ENCODE measurements at places on chromosomes 4 and X.

DNA sequence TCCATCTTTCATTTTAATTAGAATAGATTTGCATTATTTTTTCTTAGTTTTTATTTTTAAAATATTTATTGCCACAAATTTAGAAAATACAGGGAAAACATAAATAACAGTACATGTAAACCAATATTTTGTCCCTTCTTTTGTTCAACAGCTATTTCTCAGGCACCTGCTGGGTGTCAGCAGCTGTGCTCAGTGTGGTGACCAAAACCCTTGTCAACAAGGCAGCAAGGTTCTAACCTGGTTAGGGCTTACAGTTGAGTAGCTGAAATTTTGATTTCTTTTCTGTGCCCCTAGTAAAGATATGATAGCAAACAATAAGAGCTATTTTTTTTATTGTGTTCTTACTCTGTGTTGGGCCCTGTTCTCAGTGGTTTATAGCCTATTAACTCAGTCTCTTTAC, 128.1 kb downstream of the PTTG2 start:
- no peak for DNase-seq

- no peak for DNase-seq
These were observed 1.8 kb upstream of the EXOSC9 start for GRCh38 chr4:121799208-121799823.

- no peak for DNase-seq
These were observed 81.4 kb downstream of the IRF2 start for GRCh38 chr4:184392748-184393559.

DNA sequence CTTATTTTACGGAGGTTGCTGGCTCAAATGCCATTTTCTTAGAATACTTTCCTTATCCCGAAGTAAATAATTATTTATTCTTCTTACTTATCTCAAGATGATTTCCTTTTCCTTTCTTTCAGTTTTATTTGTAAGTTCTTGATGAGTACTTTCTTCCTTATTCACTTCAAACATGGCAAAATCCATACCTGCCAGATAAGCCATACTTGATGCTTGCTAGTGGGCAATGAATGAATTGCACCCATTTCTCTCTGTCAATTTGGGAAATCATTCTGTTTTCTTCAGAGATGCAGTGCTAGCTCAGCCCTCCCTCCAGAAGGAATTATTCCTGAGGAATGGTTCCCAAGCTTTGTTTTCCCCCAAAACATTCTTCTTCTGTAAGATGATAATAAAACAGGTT, 598.3 kb downstream of the SPRY1 start:
- no peak for DNase-seq

DNA sequence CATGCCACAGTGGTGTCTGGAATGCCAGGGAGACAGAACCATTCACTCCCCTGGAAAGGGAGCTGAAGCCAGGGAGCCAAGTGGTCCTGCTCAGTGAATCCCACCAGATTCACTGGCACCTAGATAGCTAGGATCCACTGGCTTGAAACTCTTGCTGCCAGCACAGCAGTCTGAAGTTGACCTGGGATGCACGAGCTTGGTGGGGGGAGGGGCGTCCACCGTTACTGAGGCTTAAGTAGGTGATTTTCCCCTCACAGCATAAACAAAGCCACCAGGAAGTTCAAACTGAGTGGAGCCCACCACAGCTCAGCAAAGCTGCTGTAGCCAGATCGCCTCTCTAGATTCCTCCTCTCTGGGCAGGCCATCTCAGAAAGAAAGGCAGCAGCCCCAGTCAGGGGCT, 413.3 kb downstream of the PRDM5 start:
- no peak for DNase-seq

DNA sequence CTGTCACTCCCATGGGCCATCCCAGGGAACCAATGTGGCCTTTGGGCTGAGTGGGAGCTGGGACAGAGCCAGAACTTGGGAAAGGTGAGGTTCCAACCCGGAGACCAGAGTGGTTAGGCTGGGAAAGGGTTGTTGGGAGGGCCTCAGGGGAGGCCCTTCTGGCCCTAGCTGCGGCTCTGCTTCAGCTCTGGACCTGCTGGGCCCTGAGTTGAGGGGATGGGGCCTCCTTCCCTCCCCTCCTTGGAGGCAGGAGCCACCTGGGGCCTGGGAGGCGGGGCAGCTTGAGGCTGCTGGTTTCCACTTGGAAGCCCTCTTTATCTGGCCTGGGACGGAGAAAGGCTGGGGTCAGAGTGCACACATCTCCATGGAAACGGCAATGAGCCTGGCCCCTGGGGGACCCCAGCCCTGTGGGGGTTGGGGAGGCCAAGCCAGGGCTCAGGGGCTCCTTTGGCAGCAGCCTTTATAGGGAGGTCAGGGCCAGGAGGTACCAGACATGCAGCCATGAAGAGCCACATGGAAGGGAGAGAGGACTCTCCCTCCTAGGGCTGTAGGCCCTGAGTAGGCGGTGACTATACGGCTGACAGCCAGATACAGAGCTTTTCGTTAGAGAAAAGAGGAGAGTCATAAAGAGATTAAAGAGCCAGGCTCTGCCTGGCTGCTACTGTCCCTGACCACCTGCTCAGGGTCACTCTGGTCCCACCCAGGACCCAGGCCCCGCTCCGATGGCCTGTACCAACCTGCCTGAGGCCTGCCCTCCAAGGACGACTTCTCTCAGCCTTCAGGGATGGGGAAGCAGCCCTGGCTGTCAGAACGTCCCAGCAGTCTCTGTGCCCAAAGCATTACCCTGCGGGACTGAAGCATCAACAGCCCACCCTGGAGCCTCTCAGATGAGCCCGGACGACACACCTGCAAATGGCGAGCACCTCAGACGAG, 6.9 kb upstream of the NSD2 start:
- no peak for DNase-seq

- no peak for DNase-seq
These were observed 158.1 kb upstream of the MAMLD1 start for GRCh38 chrX:150205011-150205410.

DNA sequence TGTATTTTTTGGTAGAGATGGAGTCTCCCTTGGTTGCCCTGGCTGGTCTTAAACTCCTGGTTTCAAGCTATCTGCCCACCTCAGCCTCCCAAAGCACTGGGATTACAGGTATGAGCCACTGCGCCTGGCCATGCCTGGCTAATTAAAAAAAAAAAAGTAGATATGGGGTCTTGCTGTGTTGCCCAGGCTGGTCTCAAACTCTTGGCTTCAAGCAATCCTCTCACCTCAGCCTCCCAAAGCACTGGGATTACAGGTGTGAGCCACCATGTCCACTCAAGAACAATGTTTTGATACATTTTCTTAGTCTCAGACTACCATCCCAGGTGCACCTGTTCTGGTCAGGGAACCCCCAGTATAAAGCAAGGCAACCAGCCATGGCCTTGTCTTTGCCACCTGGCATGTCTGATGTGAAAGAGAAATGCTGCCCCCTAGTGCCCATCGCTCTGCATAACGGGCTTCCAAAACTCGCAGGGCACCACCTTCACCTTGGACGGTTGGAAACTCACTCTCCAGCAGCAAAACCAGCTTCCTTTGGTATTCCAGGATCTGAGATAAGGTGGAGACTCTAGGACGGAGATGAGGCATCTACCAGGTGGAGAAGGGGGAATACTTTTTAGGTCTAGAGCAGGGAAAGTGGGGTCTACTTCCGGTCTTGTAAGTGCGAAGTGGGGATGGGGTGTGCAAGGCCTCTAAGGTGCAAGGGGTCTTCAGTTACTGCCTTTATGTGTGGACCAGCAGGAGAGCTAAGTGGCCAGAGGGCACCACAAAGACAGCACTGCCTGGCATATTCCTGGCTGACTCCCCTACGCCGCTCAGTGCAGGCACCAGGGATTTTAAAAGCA, 47.7 kb upstream of the AFAP1 start:
- peak; percentile 83 for DNase-seq

DNA sequence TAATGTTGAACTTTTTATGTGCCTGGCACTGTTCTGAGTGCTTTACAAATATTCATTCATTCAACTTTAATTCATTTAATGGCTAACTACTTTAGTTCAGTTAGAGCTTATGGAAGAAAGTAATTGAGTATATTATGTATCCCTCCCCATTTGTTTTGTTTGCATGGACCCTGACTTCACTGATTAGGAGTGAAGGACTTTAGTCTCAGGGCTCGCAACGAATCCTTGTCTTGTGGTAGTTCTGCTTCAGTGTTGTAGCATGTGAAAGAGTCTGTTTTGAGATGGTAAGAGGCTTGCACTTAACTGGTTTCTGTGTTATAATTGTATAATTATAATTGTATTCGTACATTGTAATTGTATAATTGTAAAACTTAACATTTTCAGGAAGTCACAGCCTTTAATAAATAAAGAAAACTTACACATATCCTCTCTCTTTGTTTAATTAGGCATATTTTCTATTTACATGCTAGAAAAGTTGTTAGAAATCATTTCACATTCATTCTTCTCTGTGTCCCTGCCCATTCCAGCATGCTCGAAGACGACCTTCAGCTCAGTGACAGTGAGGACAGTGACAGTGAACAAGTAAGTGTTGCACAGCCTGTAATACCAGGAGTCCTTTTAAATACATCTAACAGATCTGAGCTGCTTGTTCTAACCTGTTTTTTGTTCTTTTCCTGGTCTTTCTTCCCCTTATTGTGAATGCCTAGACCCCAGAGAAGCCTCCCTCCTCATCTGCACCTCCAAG, 115.1 kb downstream of the KLHL8 start:
- DNase-seq = no peak

- no peak for DNase-seq
These were observed 25.7 kb downstream of the GUCY1A1 start for GRCh38 chr4:155692361-155692760.

DNA sequence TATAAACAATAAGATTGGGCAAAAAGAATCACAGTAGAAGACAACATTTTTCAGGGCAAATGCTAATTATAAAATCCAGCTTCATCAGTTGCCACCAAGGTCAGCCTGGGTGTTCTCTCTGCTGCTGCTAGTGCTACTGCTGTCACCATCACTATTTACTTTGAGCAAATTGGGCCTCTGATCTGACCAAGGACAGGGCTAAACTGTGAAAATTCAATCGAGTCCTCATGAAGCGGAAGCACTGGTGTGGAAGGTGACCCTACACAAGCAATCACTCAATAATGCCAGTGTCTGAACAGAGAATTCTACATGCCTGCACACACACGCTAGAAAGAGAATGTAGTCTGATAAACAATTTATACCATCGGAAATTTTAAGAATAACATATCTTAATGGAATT, 122.9 kb upstream of the TTC29 start:
- no peak for DNase-seq

- no peak for DNase-seq
These were observed 38.8 kb upstream of the UGDH start for GRCh38 chr4:39565878-39566600.

DNA sequence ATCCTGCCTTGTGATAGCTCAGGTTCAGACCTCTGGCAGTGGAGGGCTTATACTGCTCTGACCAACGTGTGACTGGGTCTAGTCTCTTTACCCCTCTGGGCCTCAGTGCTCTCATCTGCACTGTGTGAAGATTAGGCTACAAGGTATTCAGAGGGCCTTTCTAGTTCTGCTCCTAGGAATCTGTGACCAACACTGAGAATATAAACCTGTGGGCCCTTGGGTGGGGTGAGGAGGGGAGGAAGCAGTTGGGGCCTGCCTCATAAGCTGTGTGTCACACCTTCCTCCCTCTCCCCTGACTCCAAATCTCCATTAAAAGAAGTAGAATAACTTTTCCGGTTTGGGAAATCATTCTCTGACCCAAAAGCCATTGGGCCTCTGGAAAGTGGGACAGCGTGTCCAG, 66.3 kb upstream of the MSN start:
- no peak for DNase-seq

DNA sequence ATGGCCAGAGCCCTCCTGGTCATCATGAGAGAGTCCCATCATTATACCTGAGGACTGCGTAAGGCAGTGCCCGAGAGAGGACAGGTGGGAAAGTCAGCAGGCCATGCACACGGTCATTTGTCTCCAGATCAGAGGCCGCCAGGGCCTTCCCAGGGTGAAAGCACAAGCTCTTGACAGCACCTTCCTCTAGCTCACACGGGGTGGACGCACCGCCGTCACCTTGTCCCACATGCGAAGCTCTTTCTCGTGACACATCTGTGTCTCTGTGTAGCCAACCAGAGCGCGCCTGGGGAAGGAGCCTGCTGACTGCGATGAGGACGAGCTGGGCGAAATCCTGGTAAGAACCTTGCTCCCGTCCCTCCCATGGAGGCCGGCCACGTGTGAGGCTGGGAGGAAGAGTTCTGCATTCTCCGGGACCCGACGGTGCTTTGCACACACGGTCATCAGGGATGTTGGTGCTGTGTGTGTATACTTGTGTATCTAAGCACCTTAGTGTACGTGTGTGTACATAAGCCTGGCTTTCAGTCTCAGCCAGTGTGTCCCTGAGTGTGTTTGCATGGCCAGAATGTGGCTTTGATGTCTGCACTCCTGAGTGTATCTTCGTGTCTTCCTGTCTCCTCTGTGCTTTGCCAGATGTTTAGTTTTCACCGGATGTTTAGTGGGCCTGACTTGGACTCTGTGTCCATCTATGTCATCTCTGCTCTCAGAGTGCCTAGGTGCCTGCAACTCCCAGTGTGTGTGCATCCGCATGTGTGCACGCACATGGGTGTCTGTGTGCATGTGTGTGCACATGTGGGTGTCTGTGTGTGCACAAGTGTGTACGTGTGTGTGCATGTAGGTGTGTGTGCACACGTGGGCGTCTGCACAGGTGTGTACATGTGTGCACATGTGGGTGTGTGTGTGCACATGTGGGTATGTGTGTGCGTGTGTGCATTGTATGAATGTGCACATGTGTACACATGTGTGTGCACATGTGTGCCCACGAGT, 15.1 kb downstream of the ATP5ME start:
- DNase-seq = peak; percentile 42

GRCh38 chrX:6472652-6473342, 62.1 kb downstream of the VCX3A start:
- no peak for DNase-seq

DNA sequence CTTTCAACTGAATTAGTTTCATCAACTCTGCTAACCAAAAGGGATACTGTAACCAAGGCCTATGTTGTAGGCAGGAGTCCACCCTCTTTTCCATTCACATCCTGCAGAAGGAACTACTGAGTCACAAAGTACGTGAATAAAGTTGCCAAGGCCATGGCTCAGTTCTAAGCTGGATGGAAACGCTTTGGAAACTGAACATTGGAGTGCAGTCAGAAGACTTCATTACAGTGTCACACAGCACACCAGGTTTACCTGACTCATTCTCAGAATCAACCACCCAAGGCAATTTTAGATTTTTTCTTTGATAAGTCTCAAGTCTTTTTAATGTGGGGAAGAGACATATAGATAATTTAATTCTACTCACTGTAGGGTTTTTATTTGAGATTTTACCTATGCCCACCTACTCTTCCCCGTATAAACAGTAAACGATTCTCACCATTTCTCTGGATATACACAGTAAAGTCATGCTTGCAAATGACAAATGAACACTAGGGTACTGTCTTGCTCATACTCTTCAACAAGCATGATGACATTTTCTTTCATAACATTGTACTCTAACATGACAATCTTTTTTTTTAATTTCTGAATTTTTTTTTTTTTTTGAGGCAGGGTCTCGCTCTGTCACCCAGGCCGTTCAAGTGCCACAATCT, 58.9 kb upstream of the RBM47 start:
- DNase-seq = no peak

- DNase-seq = no peak
These were observed 30.0 kb upstream of the SLC9A7 start for GRCh38 chrX:46788902-46789301.

DNA sequence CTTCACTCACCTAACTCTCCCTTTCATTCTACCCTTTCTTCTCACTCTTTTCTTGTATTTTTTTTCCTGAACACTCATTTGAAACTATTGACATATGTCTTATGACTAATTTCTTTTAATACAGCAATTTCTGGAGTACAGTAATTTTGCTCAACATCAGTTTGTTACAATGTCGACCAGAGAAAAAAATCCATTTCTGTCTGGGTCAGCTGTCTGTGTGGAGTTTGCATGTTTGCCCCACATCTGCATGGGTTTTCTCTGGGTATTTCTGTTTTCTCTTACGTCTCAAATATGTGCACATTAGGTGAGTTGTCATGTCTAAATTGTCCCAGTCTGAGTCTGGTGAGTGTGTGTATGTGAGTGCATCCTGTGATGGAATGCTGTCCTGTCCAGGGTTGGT, 294.8 kb downstream of the HS3ST1 start:
- no peak for DNase-seq

Measured in right forelimb (tissue), 1 donor.